ENCODE measurements at places on chromosomes 2 and 18. TPM values are rescaled to one million over a fixed set of nuclear protein-coding genes. Genes with fewer than 3 reads are reported as not detected.

The GAD1 gene
- total RNA-seq = 2.5 TPM

The CAVIN2 gene
- total RNA-seq = 16.4 TPM

The SETBP1 gene
- 4.8 TPM for total RNA-seq

The GCG gene
- total RNA-seq = not detected

The BMP10 gene
- not detected for total RNA-seq

The ADGRF3 gene
- total RNA-seq = not detected

The CCDC121 gene
- 0.61 TPM for total RNA-seq

The CBLN2 gene
- not detected for total RNA-seq

The CROCC2 gene
- total RNA-seq = not detected

The SP140L gene
- 33.2 TPM for total RNA-seq
